Activated CD4-positive, alpha-beta T cell treated with anti-CD3 and anti-CD28 coated beads, Interleukin-2, amount 50 U/mL, for 24 hours (primary cell): ENCODE measurements at places on chromosomes 7 and 10.

DNA sequence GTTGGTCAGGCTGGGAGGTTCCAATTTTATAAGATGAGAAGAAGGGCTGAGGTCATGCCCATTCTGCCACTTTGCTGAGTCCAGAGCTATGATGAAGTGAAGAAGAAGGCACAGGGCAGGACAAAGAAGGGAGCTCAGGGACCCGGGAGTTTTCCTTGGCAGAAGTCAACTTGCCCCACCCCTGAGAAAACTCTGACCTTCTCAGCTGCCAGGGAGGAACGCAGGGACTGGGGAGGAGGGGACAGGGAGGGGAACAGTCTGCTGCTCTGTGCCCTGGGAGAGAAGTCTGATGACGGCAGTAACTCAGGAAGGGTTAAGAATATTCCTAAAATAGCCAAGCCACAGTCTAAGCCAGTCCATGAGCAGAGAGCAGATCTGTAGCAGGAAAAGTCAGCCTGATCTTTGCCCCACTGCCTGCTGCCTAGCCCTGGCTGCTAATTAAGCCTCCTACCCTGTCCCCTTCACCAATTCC lies 11.7 kb downstream of the ADIRF start:
- no peak for DNase-seq

- no peak for DNase-seq
Measured at GRCh38 chr7:51666266-51666665, 349.7 kb upstream of the COBL start.

DNA sequence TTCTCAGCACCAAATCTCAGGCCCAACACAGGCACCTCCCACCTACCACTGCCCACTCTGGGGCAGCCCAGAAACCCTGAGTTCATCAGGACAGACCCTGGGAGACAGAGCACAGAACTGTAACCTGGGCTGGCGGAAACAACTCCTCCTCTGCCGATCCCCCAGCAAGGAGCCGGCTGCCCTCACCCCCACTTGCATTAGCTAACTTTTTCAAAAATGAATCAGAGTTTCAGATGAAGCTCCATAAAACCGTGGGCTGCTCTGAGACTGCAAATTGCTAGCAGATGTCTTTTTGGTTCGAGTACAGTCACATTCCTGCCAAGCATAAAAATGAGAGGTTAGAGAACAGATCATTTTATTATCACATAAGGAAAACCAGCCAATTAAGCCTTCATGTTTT lies 93.4 kb upstream of the PARD3 start:
- no peak for DNase-seq

- no peak for DNase-seq
Measured at GRCh38 chr7:27639851-27640250, 22.8 kb downstream of the HIBADH start.

DNA sequence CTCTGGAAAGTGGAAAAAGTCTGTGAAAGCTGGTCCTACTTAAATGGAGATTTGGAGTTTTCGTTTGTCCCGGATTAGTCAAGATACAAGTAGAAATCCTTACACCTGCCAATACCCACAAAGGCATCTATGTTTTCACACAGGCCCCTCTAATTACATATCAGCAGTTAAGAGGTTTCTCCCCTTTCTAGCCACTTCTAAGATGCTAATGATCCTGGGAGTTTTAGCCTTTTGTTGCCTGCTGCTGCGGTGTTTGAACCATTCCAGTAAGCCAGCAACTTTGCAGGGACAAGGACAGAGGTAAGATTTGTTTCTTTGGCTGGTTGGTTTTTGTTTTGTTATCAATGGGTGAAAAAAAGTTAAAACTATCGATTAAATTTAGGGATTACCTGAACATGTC lies 5.8 kb upstream of the C1QL3 start:
- DNase-seq, result no peak

GRCh38 chr7:84923348-84923747 lies 263.5 kb downstream of the SEMA3D start:
- no peak for DNase-seq

DNA sequence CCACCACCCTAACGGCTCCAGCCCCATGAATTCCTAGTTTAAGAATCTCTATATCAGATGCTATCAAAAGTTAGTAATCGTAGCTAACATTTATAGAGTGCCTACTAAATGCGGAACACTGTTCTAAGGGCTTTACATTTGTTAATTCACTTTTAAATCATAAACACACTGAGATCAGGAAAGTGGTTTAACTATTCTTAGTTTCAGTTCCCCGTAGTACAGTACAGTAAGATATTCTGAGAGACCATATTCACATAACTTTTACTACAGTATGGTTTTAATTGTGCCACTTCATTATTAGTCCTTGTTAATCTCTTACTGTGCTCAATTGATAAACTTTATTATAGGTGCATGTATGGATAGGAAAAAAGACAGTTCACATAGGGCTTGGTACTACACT lies 22.5 kb downstream of the SYPL1 start:
- DNase-seq, result no peak

DNA sequence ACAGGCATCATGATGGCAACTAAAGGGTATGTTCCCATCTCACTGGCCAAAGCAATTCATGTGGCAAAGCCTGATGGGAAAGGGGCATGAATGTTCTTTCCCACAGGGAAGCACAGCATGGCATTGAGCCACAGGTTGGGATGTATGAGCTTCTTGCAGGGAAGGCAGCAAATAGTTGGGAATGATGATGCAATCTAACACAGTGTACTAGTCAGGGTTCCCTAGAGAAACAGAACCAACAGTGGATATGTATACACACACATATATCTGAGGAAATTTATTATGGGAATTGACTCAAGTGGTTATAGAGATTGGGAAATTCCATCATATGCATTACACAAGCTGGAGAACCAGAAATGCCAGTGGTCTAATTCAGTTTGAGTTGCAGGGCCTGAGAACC lies 253.6 kb upstream of the NPVF start:
- no peak for DNase-seq

GRCh38 chr7:69078997-69079769 lies 519.1 kb upstream of the AUTS2 start:
- DNase-seq, result no peak

DNA sequence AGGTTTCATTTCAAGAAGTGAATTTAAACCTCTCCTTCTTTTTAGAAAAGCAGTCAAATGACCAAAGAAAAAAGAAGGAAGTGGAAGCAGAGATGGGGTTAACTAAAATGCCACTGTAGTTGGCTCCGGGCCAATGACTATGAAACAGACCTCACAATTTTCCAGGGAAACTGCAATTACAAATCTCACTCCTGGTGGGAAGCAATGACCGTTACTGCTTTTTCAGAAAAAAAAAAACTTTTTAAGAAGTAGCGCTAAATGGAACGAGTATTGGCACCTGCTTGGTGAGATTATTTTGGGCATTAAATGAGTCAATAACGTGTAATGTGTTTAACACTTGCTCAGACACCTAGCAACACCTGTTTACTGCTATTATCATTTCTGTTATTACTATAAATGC lies 1.2 kb downstream of the SFRP4 start:
- no peak for DNase-seq

GRCh38 chr10:97321032-97321803 lies 2.1 kb downstream of the FRAT1 start:
- DNase-seq, result no peak

DNA sequence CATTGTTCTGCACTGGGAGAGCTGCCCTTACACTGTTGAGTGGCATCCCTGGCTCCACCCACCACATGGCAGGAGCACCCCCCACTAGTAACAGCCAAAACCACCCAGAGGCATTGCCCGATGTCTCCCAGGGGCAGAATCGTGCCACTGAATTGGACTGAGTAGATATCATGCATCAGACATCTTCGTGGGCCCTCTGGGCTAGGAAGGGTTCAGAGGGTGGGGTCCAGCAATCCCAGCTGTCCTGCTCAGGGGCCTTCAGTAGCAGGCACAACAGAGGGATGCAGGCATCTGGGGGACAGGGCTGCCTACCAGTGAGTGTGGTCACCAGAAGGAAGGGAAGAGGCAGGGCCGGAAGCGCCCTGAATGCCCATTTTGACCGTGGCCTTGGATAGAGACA lies 119.7 kb upstream of the PPP2R2D start:
- DNase-seq, result no peak

DNA sequence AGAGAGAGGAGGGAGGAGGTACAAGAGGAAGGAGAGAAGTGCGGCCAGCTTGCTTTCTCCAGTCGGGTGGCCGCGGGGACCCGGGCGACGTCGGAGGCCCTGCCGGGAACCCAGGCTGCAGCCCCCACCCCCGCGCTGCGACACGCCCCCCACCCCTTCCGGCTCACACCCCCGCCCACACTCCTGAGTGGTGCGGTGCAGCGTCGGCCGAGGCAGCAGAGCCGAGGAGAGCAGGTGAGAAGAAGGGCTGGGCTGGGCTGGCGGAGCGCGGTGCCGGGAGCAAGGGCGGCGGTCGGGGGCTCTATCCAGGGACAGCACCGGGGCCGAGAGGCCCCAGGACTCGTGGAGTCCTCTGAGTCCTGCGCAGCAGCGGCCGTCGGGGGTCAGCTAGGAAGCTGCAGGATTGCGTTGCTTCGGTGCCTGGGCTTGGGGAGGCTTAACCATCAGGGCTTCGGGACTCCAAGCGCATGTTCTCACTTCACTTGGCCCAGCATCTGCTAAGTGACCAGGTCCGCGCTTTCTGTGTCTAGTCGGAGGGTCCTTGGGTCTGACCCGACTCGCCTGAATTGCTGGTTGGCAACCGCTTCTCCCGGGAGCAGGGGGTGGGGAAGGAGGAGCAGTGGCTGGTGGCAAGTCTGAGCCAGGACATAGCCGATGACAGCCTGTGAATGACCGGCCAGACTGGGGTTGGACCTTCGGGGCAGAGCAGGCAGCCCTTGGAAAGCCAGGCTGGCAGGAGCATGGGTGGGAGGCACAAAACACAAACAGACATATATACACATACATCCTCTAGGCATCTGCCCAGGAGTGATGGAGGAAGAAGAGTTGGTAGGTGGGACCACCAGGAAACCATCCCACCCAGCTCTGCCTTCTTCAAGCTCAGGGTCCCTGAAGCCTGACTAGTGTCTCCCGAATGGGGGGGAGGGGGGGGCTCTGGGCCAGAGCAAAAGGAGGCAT lies 683 bp downstream of the CHAT start:
- no peak for DNase-seq

GRCh38 chr7:121038717-121039509 lies 50.4 kb downstream of the CPED1 start:
- DNase-seq, result no peak

DNA sequence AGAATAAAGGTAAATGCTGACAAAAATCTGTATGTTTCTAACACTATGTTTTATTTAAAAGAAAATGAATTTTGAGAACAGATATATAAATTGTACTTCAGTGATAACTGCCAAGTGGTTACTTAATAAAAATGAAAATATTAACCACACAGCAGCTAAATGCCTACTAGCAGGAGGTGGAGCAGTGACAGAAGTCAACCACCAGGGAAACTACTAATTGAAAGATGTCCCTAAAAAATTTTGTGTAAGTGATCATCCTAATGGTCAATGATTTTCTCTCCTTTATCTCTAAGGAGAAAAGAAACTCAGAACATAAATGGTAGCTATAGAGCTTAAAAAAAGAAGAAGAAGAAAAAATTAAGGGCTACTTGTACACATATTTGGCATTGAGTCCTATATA lies 22.9 kb downstream of the WNT16 start:
- no peak for DNase-seq

GRCh38 chr10:46296641-46297141 lies 9.9 kb downstream of the ANTXRL start:
- no peak for DNase-seq

GRCh38 chr7:37901890-37902524 lies 14.6 kb downstream of the SFRP4 start:
- DNase-seq, result no peak

GRCh38 chr10:3902809-3903410 lies 117.9 kb upstream of the KLF6 start:
- no peak for DNase-seq

- DNase-seq, result no peak
Measured at GRCh38 chr7:36034020-36034419, 119.0 kb upstream of the EEPD1 start.

DNA sequence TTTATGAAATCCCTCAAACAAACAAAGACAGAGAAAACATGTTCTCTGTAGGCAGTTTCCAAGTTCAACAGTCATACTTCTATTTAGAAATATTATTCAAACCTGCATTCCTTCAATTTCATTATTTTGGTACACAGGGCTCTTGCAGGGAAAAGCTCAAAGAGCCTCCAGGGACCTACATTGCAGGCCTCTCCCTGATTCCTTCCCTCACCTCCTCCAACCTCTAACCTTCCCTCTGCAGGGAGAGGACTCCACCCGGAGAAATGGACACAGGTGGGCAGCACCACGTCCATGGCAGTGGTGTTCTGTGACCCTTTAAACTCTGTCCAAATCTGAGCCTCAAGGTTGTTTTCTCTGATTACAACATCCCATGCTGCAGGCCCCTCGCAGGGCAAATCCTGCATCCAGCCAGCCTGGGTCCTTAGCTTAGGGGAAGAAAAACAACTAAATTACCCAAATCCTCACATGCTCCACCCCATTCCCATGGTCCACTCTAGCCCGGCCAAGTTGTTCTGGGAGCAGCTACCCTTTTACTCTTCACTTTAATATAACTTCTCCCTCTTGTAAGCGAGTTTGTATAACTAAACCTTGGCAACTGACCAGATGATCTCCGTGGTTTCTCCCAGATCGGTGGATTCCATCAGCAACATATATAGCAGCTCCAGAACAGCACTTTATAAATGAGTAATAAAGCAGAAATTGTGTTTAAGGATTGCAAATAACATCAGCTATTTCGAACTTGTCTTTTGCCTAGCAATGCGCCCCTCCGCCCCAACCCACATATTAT lies 129.8 kb downstream of the CUBN start:
- DNase-seq, result no peak

DNA sequence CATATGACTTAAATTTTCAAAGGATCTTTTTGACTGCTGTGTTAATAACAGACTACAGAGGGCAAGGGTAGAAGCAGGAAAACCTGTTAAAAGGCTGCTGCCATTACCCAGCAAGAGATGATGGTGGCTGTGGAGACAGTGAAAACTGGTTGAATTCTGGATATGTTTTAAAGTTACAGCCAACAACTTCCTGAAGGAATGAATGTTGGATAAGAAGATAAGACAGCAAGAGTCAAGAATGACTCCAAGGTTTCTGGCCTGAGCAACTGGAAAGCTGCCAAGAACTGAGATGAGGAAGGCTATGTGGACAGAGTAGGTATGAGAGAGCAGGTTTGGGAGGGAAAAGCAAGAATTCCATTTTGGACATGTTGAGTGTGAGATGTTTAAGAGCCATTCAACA lies 19.1 kb downstream of the CNOT4 start:
- no peak for DNase-seq

- no peak for DNase-seq
Measured at GRCh38 chr10:30014511-30014910, 44.9 kb downstream of the JCAD start.

DNA sequence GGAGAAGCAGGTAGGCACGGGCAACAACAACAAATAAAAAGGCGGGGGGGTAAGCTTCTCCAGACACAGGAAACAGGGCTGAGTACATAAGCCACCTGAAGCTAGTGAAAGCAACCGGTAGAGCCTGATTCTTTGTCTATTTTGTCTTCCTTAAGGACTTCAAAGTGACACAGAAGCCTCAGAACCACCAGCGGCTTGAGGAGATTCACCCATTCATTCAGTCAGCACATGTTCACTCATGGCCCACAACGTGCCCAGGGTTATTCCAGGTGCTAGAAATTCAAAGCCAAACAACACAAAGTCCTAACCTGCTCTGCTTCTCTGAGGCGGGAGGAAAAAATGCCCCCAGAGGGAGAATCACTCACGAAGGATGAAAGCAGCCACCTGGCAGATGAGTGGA lies 69.3 kb upstream of the C7orf33 start:
- no peak for DNase-seq

- DNase-seq, result no peak
Measured at GRCh38 chr7:52017802-52018679, 701.4 kb upstream of the COBL start.
